ENCODE measurements at places on chromosomes 12 and 14. TPM values are rescaled to one million over a fixed set of nuclear protein-coding genes. Genes with fewer than 3 reads are reported as not detected.

Gene ANKRD33
- total RNA-seq, result not detected

Gene GLS2
- total RNA-seq, result not detected

Gene BCAT1
- 186 TPM for total RNA-seq

Gene CD69
- total RNA-seq, result not detected

Gene DEPDC4
- 5.9 TPM for total RNA-seq

Gene PELI2
- total RNA-seq, result 14.0 TPM

Gene CIT
- 48.0 TPM for total RNA-seq

Gene ITGB7
- 0.54 TPM for total RNA-seq

Gene GNB3
- total RNA-seq, result 3.4 TPM

Gene TAS2R20
- total RNA-seq, result 1.9 TPM

Gene MYO1A
- total RNA-seq, result 0.09 TPM

Gene ZNF664
- 28.3 TPM for total RNA-seq

Gene BEST3
- not detected for total RNA-seq

Gene IL31
- not detected for total RNA-seq

Gene SLC6A13
- total RNA-seq, result not detected

Gene ENDOU
- not detected for total RNA-seq

Gene APOF
- total RNA-seq, result not detected

Gene CPNE6
- total RNA-seq, result not detected

Gene GALNT16
- 1.6 TPM for total RNA-seq

Gene MAPK1IP1L
- 71.8 TPM for total RNA-seq

Gene PRB2
- total RNA-seq, result not detected

Gene C14orf132
- total RNA-seq, result 25.5 TPM

Gene CEBPE
- not detected for total RNA-seq

Gene TAS2R42
- total RNA-seq, result not detected

Gene KLHDC1
- 12.8 TPM for total RNA-seq

Gene SYCP3
- total RNA-seq, result 0.18 TPM

Gene RTL1
- not detected for total RNA-seq

Gene CLEC4A
- total RNA-seq, result 0.45 TPM

Gene GLIPR1L1
- total RNA-seq, result not detected

Gene KCNA1
- total RNA-seq, result 0.41 TPM

Gene NPFF
- not detected for total RNA-seq

Gene CCDC197
- not detected for total RNA-seq

Gene AQP2
- total RNA-seq, result not detected

Gene TAC3
- not detected for total RNA-seq

Gene SDR9C7
- not detected for total RNA-seq

Gene EFS
- total RNA-seq, result 10.8 TPM

Gene FIGNL2
- total RNA-seq, result 0.18 TPM

Gene CFAP54
- total RNA-seq, result 5.6 TPM

Gene UNC119B
- 18.2 TPM for total RNA-seq

Gene NRL
- total RNA-seq, result 4.1 TPM

Gene FOXG1
- not detected for total RNA-seq

Gene IFT43
- 7.7 TPM for total RNA-seq

Gene KRT73
- not detected for total RNA-seq

Gene RNU6-8
- not detected for total RNA-seq

Gene SALL2
- 5.3 TPM for total RNA-seq

Gene CLEC1B
- not detected for total RNA-seq

Measured in fibroblast of the aortic adventitia (primary cell).